ENCODE measurements at places on chromosomes 3 and 15.

- no peak for DNase-seq
These were observed 35.2 kb downstream of the SSR3 start for GRCh38 chr3:156519758-156520162.

DNA sequence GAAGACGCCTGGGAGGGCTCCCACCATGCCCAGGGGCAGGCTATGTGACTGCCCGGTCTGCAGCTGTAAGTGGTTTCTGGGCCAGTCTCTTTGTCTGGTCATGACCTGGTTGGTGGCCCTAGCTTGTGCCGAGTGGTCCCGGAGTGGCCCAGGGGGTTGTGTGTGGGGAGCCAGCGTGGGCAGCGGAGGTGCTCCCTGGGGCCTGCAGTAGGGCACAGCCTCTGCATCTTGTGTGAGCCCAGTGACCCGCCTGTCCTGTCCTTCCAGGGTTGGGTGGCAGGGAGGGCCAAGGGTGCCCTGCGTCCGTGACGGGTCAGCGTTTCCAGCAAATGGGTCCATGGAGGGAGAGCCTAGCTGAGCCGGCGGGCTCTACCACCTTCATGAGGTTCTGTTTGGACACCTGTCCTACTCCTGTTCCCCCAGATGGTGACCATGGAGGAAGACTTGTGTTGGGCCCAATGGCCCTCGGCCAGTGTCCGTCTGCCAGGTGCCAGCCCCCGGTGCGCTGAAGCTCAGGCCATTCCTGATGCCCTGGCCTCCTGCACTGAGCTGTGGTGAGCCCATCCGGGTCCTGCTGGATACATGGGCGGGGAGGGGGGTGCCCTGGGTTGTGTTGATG, 215.4 kb downstream of the SNRPN start:
- no peak for DNase-seq

DNA sequence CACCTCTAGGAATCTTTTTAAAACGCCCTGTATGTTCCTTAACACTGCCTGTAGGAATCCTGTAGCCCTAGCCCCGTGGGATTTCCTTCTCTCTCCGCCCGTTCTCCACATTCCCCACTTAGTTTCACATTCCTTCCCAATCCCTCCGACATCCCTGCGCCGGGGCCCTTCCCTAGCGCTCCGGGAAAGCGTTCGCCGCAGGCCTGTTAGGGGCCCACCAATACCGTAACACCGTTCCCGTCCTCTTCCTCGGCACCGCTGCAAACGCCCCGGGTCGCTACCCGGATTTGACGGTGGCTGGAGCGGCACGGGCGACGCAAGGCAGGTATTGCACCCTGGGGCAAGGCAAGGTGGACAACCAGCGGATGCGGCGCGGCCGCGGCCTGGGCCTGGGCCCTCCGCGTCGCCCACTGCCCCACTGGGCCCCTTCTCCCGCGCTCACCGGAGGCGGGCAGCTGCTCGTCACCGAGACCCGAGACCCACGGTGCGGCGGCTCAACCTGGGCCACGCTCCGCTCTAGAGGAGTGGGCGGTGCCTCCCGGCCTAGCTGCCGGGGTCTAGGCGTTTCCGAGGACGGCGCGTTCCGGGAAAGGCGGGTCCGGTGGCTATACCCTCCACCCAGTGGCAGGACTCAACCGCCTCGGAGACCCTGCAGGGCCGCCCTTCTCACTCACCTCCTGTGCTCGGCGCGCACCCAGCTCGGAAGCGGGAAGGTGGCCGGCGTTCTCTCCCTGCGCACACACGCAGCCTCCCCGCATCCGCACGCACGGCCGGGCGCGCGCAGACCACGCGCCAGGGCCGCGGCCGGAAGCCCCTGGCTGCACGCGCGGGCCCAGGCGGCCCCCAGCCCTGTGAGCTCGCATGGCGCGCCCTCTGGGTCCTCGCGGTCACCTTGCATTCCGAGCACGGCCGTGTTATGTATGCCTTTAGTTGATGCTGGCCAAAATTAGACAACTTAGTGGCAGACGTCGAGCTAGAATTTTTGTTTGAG, at the start of gene B3GALNT1:
Gene B3GALNT1, minus strand, starts transcription at position 789 of the 991 bp plus-strand sequence. CDS start 18,595 bp downstream, outside the sequence.
- no peak for DNase-seq

DNA sequence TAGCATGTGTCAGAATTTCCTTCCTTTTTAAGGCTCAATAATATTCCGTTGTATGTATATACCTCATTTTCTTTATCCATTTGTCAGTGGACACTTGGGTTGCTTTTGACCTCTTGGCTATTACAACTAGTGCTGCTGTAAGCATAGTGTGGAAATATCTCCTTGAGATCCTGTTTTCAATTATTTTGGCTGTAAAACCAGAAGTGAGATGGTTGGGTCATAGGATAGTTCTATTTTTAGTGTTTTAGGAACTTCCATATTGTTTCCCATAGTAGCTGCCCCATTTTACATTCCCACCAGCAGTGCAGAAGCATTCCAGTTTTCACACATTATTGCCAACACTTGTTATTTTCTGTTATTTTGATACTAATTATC, 70.4 kb upstream of the C15orf39 start:
- no peak for DNase-seq

- no peak for DNase-seq
These were observed 502.6 kb downstream of the SQOR start for GRCh38 chr15:46137443-46137842.

GRCh38 chr3:73623346-73623745, 1.4 kb downstream of the PDZRN3 start:
- DNase-seq: no peak

DNA sequence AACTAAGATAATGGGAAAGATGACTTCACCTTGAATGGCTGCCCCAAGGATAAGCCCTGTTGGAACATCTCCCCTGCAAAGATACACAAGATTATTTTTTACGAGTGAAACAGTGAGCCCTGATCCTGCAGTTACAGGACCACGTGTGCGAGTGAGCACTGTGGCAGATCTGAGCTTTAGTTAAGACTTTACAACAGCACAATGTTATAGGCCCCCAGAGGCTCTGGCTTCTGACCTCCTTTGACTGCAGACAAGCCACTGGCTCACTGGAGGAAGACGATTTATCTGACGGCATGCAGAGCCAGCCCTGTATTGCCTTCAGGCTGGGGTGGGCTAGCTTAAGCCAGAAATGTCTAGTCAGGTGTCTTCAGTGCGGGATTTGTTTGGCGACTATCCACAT, 174.4 kb downstream of the ARRDC4 start:
- no peak for DNase-seq

Measured in NCI-H1048 (cell line).